EH (cell line): ENCODE measurements at places on chromosomes 12 and 14.

GRCh38 chr14:48974994-48975393 lies 611.2 kb downstream of the RPS29 start:
- DNase-seq = no peak

DNA sequence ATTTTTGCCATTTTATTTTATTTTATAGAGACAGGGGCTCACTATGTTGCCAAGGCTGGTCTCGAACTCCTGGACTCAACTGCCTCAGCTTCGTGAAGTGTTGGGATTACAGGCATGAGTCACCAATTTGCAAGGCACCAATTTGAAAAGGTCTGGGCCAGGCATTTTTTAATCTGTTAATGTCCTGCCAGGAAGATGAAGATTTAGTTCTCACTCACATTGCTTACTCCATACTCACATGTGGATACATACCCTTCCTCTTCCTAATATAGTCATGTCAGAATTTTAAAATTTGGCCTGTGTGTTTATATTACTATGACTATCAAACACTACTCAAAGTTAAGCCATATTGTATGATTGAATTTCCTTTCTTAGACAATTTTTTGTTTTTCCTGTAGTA lies 15.3 kb upstream of the EML1 start:
- DNase-seq = peak; percentile 58

DNA sequence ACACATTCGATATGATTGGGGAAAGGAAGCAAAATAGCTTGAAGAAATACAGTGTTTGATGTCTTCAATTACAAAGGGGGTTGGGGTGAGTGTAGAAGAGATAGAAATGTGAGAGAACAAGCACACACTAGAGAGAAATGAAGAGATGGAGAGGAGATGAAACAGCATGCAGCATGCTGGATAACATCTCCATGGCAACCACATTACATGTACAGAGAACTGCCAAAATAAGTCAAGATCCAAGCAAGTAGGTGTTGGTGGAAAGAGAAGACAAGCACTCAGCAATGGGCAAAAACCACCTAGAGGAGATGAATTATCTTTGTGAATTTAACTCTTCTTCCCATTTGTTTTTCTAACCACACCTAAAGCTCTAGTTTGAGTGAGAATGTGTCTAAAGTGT lies 289.8 kb downstream of the GRIN2B start:
- DNase-seq = no peak

DNA sequence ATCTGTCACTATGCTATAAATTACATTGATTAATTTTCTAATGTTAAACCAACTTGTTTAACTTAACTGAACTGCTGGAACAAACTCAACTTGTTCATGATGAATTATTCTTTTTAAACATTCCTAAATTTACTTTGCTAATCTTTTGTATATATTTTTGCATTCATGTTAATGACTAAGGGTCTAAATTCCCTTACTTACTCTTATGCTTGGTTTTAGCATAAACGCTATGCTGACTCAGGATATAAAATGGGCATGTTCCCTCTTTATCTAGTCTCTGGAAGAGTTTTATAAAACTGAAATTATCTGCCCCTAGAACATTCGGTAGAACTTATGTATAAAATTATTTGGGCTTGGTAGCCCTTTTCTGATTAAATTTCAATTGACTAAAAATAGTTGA lies 342.8 kb upstream of the DIO2 start:
- DNase-seq = no peak

DNA sequence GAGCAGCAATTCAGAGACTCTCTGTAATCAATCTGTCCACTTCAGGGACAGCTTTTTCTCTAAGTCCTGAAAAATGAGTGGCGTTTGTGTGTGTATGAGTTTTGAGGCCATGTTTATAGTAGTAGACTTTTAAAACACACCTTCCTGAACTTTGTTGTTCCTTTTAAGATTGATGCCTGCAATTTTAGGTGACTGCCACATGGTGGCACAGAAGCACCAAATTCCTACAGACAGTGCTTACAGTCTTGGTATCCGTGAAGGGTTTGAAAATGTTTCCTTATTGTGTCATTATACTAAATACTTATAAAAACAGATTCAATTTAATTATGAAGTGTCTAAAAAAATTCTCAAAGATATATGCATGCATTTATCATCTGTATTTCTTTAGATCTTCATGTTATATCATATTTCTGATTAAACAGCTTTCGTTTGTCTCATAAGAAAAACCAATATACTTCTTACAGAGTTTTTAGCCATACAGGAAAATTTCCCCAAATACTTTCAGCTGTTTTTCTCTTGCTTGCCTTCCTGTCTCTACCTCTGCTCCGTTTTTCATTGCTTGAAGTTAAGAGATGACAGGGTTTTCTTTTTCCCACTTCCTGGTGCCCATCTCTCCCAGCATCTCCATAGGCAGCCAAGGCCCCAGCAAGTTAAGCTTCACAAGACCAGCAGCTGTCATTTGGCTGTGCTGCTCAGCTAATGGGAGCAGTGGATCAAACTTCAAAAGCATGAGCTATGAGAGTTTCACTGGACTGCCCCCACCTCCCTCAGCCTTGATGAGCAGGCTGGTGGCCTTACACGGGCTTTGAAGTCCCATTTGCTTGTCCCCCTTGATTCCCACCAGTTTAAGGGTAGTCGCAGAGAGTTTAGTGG lies 259.6 kb downstream of the AKAP6 start:
- DNase-seq = peak; percentile 61

- DNase-seq = peak; percentile 0
These were observed 6.4 kb downstream of the EDDM3A start for GRCh38 chr14:20751963-20752562.

DNA sequence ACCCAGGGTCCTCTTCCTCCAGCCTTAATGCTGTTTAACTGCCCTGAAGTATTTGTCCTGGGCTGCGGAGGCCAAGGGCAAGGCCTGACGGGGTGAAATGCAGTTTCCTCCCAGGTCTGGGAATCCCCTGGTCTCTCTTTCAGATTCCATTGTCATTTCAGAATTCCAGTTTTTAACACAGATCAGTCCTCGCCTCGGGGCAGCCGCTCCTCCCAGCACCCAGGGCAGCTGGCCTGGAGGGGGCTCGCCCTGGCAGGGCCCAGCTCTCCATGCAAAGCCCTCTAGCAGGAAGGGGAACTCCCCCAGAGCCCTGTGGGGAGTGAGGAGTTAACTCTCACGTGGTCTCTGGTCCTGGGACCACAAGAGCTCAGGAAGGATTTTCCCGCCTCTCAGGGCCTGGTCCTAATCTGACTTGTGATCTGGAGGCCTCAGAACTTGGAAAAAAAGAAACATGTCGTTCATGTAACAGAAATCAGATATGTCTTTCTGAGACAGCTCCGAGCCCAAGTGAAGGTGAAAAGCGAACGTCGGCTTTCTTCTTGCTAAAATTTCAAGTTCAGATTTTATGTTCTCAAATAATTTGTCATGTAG lies 265.6 kb upstream of the SFSWAP start:
- no peak for DNase-seq

DNA sequence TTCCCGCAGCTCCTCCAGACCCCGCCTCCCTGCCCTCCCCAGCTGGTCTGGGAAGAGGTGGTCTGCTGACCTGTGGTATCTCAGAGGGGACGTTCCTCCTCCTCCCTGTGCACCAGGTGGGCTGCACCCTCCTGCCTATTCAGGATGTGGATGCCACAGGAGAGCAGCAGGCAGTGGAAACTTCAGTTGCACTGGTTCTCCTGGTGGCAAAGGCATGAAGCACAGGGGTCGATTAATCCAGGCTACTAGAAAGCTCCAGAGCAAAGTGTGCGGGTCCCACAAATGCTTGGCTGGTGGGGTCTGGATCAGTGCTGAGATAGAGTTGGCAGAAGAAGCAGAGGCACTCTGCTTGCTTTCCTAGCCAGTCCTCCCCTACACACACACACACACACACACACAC lies 197.0 kb downstream of the SLC41A2 start:
- no peak for DNase-seq

GRCh38 chr12:65585648-65586602 lies 238.4 kb upstream of the HMGA2 start:
- no peak for DNase-seq

DNA sequence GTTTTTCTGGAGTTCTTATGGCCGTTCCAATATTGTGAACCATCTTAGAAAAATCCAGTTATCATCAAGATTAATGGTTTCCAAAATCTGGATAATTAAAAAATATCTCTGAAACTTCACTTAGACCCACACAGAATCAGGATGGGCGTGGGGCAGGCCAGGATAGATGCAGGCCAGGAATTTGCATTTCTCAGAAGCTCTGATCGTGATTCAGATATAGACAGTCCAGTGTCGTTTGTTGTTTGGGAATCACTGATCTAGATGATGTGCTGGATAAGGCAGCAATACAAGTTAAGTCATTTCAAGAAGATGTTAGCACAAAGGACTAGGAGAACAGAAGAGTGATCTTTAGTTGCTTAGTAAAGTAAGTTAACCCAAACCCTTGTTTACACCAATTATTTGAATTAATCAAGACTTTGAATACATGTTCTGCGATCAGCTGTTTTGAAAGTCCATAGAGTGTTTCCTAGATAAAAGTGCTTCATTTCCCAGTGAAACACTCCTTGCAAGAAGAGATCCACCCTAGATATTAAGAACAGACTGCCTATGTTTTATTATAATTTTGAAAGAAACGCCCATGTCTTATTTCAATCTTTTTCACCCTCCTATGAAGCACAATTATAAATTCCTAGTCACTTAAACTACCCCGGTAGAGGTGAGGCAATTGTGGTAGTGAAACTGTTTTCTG lies 90.9 kb downstream of the NEDD1 start:
- DNase-seq = no peak

DNA sequence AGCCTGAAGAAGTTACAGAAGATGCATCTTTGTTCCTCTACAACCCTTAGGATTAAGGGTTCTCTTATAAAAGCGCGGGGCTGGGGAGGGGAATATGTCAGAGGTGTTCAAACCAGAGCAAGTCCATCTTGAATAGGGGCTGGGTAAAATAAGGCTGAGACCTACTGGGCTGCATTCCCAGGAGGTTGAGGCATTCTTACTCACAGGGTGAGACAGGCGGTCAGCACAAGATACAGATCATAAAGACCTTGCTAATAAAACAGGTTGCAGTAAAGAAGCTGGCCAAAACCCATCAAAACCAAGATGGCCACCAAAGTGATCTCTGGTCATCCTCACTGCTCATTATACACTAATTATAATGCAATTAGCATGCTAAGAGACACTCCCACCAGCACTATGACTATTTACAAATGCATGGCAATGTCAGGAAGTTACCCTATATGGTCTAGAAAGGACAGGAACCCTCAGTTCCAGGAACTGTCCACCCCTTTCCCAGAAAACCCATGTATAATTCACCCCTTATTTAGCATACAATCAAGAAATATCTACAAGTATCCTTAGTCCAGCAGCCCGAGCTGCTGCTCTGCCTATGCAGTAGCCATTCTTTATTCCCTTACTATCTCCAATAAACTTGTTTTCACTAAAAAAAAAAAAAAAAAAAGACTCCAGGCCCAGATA lies 108.1 kb upstream of the FOXN3 start:
- DNase-seq = peak; percentile 21

DNA sequence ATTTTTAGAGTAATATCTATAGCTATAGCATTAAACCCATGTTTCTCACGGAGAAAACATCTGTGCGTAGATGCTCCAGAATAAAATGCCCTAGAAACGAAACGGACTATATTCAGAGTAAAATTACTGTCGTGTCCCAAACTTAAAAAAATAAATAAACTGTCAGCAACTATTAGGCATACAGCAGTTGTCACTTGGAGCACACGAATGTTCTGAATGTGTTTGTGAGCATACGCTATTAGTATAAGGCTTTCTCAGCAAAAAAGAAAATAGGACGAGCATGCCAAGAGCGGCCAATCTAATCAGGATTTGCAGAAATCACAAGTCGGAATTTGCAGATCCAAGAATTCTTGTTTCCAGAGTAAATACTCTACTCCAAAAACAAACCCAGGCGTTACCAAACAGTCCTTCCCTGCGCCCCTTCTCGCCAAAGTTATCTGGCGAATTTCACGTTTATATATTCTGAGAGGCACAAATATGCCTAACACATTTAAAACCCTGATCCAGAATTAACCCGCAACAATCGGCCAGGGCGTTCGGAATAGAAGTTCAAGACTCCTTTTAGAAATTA lies 836 bp downstream of the PTPN21 start:
- DNase-seq = peak; percentile 14

DNA sequence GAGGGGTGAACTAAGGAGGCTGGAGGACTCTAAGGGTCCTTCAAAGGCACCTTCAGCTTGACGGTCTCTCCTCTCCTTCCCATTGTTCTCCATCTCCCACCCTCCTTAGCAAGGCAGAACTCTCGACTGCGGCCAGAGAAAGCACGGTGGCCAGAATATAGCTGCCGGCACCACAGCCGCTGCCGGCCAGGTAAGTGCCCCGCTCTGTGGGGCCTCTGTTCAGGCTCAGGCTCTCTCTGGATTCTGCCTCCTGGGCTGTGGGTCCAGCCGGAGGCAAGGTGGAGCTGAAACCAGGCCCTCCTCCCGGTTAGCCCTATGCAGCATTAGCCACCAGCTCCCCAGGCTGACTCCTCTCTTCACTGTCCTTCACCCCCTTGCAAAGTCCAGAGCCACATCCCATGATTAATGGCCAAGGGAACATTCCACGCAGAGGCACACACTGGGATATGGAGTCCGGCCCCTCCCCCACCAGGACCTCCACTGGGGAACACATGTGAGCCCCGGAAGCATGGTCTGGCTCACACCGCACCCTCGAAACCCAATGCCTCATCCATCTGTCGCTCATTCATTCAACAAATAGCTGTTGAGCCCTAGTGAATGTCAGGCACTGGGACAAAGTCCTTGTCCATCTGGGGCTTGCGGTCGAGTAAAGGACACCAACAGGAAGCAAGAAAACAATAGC lies 25.2 kb downstream of the LTBP2 start:
- DNase-seq = no peak

DNA sequence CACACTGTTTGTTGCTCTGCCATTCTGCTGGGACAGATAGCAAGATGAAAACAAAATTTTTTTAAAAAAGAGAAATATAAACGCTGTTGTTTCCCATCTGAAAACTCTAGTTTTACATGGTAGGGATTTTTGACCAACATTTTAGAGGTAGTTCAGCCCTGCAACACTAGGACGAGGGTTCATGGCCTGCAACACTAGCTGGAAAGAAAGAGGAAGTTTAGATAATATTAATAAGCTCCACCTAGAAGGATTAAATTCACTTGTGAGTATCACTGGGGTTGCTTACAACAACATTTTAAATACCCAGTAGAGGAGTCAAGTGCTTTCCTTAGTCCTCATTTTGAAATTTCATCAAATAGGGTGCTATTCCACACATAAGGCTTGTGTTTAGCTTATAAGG lies 68.2 kb downstream of the SRGAP1 start:
- DNase-seq = no peak

DNA sequence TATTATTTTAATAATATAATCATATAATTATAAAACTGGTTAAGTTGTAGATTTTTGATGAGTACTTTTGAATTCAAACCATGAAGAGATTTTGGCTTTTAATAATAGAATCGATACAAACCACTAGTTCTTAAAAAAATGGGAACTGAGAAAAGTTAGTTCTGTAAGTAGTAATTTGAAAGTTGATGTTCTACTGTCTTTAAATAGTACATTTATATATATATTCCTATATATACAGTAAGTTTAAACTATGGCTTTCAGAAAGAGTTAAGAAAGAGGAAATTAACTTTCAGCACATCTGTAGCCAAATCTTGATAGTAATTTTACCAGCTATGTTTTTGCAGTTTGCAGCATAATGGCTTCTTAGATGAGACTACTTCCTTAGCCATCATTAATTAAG lies 7.8 kb downstream of the LRRK2 start:
- DNase-seq = no peak
